Stimulated activated CD4-positive, alpha-beta T cell treated with anti-CD3 and anti-CD28 coated beads, Interleukin-15, amount 100 ng/mL, for 1 hour (primary cell): ENCODE measurements at places on chromosomes 5 and 9.

DNA sequence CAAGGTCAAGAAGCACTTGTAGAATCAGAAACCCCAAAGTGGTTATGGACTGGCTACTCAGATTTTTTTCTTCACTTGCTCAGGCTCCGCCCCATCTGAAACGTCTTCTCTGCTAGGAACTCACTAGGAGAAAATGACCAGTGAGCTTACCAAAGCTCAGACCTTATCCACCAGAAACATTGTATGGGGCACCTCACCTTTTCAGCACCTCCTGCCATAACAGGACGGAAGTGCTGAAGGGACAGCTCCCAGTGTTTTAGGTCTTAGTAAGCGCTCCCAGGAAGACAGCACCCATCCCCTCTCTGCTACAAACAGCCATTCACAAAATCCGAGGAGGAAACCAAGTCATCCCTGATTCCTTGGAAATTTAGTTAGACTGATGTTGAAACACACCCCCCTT is 1.2 kb upstream of the GABRA1 start:
- DNase-seq = no peak

GRCh38 chr5:43101491-43101890 is 19.2 kb upstream of the ZNF131 start:
- DNase-seq = no peak

DNA sequence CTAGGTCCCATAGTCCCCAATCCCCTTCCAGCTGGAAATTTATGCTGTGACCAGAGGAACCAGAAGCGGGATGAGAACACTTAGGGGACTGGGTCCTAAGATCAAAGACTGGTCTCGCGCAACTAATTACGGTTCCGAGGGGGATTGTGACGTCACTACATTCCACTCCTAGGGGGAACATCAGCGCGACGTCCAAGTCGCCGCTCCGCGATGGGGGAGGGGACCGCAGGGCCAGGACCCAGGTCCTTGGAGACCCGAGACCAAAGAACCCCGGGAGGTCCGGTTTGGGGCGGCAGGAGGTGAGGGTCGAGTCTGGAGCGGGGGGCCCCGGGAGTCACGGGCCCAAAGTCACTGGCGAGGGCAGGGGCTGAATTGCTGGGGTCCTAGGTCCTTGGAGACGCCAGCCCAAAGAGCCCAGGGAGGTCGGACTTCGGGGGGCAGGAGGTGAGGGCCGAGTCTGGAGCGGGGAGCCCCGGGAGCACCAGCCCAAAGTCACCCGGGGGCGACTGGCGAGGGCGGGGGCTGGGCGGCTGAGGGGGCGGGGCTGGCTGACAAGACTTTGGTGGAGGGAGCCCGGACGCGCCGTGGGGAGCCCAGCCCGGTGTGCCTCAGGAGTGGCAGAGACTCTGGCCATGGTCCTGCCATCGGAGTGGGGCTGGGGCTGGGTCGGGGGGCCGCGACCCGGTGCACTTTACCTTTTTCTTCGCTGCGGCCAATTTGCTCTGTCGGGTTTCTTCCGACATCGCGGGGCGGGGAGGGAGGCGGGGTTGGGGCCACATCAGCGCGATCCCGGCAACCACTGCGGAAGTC is at the start of gene GOLGA2:
TSS of gene GOLGA2 (minus strand) at position 810 of the 810 bp plus-strand sequence. CDS start at position 779, 31 bp downstream.
- no peak for DNase-seq

DNA sequence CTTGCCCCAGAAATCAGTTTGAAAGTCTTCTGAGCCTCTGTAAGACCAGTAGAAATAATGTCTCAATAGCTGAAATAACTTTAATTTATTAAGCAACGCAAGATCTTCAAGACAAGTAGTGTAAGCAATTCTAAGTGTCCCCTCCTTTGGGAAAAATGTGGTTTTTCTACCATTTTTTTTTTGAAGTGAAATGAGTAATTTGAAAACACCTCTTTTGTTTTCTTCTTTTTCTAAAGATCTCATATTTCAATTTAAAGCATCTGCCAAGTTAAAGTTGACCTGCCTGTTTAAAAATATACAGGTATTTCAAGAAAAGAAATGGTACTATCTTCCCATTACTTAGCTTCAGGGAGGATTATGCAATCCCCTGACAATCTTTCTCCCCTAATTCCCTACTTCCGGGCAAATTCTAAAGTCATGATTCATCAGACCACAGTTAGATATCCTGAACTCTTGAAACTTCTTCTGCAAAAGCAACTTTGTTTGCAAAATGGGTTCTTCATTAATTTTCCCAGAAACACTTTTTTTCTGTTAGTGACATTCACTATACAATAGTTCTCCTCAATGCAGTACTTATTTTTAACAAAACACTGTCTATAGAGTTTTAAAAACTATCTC is 7.8 kb upstream of the ANXA1 start:
- DNase-seq = no peak

DNA sequence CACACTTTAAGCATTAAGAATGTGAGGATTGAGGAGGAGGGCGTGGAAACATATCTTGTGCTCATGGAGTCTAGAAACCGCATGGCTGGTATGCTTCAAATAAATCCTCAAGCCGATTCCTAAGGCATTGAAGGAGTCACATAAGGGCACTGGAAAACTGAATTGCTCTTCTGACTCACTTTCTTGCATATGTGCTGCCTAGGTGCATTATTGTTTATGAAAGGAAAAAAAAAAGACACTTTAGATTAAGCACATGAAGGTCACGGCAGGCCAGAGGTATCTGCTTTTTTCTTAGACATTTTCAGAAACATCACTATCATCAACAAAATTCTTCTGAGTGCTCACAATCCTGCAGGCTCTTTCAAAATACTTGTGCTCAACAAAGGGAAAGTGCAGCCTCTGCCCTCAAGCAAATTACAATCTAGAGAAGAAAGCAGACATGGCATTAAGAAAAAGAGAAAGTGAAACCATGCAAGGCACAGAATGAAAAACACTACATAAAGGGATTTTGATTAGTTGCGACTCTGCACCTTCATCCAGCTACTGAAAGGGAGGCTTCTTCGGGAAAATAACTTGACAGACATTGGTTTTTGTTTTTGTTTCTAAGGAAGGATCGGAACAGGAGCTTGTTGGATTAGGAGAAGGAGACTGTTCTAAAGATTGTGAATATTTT is 2117.6 kb downstream of the MAT2B start:
- DNase-seq = no peak
